ENCODE measurements at places on chromosomes 5 and 9. TPM values are rescaled to one million over a fixed set of nuclear protein-coding genes. Genes with fewer than 3 reads are reported as not detected.

DNA sequence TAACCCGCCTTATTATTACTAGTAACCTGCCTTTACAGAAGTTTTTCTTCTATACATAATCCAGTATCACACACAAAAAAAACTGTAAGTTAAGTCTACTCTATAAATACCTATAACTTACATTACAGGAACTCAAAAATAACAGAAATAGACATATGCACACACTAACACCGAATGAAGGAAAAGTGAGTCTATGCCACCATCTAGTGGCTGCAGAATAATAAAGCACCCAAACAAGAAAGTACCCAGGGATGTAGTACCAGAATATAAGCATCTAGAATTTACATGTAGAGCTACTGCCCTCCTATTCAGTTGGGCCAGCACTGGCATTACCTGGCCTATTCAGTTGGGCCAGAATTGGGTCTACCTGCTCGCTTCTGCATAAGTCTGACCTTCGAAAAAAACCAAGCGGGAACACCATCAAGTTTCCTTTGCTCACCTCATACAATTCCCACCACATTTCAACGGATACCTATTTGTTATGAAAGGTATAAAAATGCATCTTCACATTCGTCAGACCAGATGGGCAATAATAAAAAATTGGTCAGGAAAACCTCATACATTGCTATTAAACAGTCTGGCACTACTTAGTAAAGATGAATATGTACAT is 4.0 kb upstream of the NIPSNAP3A start:
- DNase-seq = peak; percentile 87

- peak; percentile 59 for DNase-seq
Measured at GRCh38 chr5:36414869-36415282, 113.2 kb upstream of the RANBP3L start.

The GADD45G gene
- not detected for total RNA-seq

- peak; percentile 95 for DNase-seq
Measured at GRCh38 chr5:176441921-176442323, 6.3 kb upstream of the FAF2 start.

- no peak for DNase-seq
Measured at GRCh38 chr9:112384690-112385089, 4.8 kb downstream of the HSDL2 start.

DNA sequence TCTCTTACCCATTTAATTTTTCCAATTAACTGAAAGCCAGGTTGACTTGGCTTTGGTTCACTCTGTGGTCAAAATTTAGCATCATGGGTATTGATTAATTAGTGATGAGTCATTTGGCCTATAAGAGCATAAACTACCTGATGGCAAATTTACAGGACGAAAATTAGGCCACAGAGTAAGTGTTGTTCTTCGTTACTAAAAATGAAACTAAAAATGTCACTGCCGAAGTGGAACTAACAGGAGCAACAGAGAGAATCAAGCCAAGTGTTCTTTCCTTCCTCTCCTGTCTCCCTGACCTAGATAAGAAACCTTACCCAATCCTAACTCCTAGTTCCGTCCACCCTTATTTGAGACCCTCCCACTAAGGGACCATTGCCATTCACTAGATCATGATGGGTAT is 176.9 kb downstream of the RAB3C start:
- DNase-seq = peak; percentile 37
